Activated gamma-delta T cell (primary cell): ENCODE measurements at places on chromosomes 3 and 15.

GRCh38 chr3:19886404-19886803 lies 47.6 kb downstream of the EFHB start:
- DNase-seq, result no peak

- DNase-seq, result no peak
These were observed 70.9 kb downstream of the IGF1R start for GRCh38 chr15:98719137-98719740.

DNA sequence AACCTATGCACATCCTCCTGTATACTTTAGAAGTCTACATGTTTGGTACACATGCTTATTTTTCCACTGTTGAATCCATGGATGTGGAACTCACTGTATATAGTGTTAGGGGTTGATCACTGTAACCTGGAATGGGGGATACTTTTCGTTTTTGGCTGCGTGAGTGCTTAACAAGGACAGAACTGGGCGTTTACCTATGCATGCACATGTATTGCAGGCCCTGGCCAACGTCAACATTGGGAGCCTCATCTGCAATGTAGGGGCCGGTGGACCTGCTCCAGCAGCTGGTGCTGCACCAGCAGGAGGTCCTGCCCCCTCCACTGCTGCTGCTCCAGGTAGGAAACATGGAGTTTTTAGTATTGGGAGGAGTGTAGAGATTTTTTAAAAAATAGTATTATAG lies 2.3 kb downstream of the RPLP1 start:
- no peak for DNase-seq

- DNase-seq, result no peak
These were observed 249.5 kb upstream of the AZI2 start for GRCh38 chr3:28598165-28598564.

DNA sequence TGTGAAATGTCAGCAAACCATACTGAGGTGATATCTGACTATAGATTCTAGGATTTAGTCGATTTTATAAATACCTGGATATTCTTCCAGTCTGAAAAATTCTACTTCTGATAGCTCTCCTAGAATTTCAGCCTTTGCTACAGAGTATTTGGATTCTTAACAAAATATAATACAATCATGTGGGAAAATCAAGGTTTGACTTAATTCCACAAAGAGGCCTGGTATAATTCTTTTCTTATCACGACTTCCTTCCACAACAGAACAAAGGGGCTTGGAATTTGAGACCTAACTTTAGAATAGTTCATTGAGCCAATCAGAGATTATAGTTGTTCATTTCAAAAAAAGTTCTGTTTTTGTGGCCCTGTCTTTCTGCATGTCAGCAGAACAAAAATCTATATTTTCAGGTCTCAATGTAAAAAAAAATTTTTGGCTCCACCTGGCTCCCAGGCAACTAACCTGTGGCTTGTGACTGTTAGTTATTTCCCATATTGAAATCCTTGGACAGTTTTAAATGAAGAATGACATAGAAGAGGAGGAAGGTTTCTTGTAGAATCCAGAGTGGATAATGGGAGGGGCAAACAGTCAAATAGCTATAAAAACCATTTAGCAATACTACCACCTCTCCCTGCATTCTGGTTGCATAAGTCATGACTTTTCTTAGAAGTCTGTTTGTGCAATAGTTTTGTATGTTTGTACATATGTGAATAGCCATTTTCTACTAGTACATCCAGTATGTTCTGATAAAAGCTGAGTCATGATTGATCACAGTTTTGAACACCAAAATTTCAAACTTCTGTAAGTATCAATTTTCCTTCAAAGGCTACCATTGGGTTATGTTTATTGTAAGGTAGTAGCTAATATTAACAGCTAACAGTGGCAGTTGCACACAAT lies 4.0 kb downstream of the TM4SF1 start:
- no peak for DNase-seq

DNA sequence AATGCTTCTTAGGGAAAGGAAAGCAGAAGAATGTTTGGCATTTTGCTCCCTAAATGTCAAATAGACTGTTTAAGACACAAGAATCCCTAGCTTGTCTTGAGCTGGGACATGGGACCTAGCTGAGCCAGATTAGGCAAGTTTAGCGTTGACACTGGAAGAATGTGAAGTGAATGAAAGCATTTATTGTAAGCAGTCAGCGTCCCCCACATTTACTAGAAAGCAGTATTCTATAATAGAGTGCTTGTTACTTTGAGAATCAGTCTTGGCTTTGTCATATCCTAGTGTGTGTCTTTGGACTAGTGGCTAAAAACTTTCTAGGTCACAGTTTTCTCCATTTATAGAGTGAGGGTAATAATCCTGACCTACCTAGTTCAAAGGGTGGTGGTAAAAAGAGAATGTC lies 161.6 kb downstream of the ADAMTSL3 start:
- DNase-seq, result no peak

DNA sequence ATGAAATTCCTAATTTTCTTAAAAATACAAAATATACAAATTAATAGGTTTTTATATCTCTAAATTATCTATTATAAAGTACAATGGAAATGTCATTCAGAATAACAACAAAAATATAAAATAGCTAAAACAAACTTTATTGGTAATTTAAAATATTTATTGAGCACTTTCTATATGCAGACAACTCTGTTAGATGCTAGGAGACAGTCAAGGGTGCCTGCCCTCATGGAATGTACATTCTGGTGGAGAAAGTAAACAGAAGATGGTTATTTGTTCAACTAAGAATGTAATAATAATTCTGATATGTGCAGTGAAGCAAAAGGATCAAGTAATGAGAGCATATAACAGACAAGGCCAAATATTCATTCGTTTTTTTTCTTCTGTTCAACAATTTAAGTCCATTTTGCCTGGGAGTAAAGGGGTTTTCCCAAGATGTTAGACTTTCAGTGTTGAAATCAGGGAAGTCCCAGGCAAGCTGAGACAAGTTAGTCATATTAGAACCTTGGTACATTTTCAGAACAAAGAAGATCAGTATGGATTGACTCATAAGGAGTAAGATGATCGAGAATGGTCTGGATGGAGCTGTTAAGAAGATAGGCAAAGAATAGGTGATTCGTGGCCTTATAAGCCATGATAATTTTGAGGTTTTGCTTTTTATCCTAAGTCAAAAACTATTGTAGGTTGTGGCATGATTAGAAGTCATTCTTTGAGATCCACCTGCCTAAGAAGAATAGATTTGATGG lies 150.2 kb upstream of the MLF1 start:
- no peak for DNase-seq

GRCh38 chr15:79332824-79333510 lies 22.1 kb downstream of the TMED3 start:
- DNase-seq, result no peak

- DNase-seq, result no peak
These were observed 10.8 kb downstream of the PLA1A start for GRCh38 chr3:119608405-119609000.

- no peak for DNase-seq
These were observed 356.2 kb downstream of the OCA2 start for GRCh38 chr15:27742751-27743477.

GRCh38 chr15:92273286-92273685 lies 120.4 kb upstream of the ST8SIA2 start:
- DNase-seq, result no peak
